Stimulated activated CD8-positive, alpha-beta memory T cell treated with anti-CD3 and anti-CD28 coated beads, Interleukin-4, amount 100 ng/mL, for 4 hours (primary cell): ENCODE measurements at places on chromosomes 5 and 9.

- DNase-seq: no peak
Measured at GRCh38 chr5:124908581-124909451, 162.4 kb upstream of the ZNF608 start.

- no peak for DNase-seq
Measured at GRCh38 chr9:86953181-86953580, 5.9 kb upstream of the GAS1 start.

GRCh38 chr9:114047717-114048116 lies 30.4 kb downstream of the AMBP start:
- DNase-seq: no peak

- no peak for DNase-seq
Measured at GRCh38 chr5:54719384-54720283, 202.1 kb downstream of the SNX18 start.

- DNase-seq: no peak
Measured at GRCh38 chr5:87034557-87034956, 233.1 kb upstream of the RASA1 start.

GRCh38 chr5:122287101-122287500 lies 24.9 kb upstream of the SNCAIP start:
- DNase-seq: no peak

- no peak for DNase-seq
Measured at GRCh38 chr9:134525070-134525815, 116.4 kb upstream of the COL5A1 start.

DNA sequence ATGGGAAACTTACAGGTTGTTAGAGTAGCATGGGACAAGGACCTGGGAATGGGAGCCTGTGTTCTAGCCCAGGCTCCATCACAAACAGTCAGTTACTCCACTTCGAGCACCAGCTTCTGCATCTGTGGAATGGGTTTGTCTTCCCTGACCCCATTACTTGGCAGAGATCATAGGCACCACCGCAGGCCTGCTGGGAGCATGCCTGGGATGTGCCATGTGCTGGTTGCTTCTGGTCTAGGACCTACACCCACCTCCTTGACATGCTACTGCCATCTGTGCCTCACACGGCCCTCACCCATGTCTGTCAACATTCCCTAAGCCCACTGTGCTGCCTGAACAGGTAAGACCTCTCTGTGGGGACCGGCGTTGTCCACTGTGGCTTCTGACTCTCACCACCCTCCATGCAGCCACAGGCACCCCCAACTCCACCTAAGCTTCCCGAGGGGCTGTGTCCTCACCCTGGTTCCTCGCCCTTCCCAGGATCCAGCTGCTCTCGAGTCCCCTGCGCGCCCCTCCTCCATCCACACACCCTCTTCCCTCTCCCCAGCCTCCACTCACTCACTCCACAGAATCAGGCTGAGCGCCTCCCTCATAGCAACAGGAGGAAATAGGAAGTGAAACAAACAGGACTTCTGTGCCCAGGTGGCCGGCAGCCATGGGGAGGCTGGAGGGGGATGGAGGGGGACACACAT lies 85.9 kb upstream of the FAM120A start:
- DNase-seq: no peak

DNA sequence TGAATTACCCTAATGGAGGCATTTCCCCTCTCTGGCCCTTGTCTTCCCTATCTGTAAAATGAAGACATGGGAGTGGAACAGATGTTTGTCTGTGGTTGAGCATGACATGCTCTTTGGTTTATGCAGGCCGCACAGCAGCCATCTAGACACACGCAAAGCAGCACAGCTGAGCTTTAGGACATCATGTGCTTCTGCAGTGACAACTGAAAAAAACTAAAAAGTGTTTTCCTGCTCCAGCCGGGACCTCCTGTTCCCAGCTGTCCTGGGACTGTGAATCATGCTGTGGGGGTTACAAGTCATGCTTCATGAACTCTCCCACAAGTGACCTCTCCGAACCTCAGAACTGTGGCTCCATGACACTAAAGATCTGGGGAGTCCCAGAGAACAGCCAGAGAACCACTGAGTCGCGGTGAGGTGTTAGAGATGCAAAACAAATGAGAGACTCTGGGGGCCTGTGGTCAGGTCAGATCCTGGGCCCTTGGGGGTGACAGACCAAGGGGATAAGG lies 1.7 kb downstream of the SMIM3 start:
- DNase-seq: no peak

GRCh38 chr5:142281966-142282365 lies 42.9 kb downstream of the SPRY4 start:
- no peak for DNase-seq

GRCh38 chr9:131402738-131403492 lies 9.0 kb downstream of the PRRC2B start:
- no peak for DNase-seq

DNA sequence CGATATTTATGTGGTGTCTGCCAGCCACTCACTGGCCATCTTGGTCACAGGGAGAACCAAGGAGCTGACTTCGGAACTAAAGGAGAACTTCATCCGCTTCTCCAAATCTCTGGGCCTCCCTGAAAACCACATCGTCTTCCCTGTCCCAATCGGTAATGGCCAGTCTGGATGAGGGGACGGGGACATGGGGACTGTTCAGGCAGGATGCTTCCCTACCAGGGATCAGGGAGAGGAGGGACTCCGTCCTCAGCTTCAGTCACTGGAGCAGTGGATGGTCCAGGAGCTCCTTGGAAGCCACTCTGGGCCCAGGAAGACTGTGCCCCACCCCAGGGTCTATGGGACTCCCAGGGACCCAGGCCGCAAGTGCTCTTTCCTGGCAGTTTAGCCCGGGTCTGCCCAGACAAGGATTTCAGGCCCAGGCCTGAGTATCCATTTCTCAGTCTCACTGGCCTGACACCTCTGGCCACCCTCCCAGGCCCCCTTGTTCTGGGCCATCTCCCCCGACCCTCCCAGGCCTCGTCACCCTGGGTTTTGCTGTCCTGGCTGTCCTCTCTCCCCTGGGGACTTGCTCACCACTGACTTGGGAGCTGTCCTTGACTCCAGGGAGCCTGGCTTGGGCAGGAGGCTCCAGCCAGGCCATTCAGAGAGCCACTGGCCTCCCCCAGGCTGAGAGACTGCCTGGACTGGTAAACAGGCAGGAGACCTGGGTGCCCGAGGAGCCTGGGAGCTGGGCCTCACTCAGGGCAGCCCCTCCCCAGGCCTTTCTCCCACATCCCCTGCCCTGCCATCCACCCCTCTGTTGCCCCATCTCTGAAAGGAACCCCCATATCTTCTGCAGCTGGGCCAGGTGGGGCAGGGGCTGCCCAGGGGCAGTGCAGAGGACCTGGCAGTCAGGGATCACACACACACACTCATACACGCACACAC lies 3.1 kb downstream of the LCN2 start:
- DNase-seq: no peak

DNA sequence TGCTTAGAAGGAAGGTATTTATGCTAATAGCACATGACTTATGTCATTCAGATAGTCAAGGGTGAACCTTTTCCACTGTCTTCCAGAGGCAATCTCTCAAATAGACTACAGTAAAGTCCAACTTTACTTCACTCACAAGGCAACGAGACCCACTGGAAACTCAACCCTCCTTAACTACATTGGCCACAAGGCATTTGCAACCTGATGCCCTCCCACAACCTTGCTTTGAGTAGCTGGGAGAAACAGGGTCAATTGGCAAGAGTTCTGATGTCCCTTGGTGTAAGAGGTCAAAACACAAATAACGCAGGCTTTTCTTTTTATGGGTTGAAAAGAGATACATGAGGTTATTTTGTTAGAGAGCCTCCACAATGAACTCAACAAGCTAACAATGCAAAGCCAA lies 6.1 kb downstream of the GAS1 start:
- DNase-seq: no peak

DNA sequence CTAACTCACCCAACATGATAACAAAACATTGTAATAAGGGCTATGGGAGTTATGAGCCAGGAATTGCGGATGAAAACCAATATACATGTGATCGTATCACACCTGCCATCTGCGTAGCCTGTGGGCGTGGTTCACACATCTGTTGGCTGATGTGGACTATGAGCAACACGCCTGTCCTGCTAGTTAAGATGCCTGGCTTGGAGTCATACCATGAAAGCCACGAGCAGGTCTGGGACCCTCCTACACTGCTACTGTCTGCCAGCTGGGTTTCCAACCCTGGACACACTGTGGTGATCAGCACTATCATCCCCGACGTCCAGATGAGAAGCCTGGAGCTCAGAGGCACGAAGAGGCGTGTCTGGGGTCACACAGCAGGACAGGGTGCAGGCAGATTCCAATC lies 40.2 kb downstream of the STK10 start:
- no peak for DNase-seq

DNA sequence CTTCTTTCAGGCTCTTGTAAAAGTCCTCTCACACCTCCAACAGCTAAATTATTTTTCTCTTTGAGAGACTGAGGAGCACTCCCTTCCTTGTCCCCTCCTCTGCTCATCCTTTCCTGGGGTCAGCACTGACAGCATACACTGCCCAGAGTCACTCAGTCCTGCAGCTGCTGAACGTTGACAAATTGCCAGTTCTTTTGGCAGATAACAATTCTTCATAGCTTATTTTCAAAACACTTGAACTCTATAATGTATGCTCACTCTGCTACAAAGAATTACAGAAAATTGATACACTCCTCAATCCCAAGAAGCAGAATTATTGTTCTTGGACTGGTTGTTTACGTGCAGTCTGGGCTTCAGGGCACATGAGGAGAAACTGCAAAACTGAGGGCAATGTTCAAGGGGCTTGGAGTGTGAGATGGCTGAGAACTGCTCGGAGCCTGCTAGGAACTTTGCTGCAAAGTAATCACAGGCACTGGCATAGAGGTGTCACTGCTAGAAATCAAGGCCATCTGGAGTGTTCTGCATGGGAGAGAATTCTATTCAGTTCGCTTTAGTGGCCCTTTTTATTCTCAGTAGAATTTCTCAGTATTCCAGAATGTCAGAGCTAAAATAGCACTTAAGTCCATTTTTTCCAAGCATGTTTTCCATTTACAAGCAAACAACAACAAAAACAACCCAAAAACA lies 96.4 kb upstream of the SPOCK1 start:
- no peak for DNase-seq

GRCh38 chr9:114108016-114108833 lies 9.1 kb upstream of the KIF12 start:
- DNase-seq: no peak

DNA sequence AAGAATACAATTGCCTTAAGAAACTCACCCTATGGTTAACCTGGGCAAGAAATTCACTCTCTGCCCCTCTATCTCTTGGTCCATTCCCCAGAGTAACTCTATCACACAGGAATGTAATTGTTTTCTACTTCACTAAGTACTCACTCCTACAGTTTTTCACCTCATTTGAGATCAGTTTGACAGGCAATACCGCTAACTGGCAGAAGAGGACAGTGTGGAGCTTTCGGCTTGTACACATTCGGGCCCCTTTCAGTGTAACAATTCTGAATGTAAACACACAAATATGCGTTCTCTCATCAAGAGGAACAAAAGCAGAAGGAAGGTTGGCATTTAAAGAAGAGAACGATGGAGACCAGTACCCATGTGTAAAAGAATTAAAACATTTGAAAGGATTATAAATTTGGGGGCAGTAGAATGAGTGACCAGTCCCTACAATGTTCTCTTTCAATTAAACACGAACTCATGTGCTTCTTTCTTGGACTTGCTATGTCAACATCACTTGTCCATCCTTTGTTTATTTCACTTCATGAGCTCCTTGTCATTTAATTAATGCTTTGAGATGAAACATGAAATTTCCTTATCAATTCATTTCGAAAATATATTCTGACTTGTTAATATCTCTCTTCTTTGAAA lies 188.5 kb upstream of the GRAMD2B start:
- DNase-seq: no peak
